ENCODE measurements at places on chromosomes 1 and 21.

DNA sequence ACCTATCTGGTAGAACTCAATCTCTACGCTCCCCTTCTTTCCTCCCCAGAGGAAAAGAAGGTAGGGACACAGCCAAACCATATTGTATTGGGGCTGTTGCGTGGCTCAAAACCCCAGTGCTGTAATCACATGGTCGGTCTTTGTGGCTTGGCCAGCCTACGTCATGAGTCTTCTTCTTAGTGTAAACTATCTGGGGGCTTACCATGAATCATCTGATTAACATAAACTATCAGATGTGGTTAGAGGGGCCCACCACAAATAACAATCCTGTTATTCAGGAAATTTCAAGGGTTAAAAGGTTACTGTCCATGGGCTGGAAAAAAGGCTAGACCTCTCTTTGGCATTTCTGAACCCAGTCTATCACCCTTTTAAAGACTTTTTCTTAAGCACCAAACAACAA, 49.5 kb upstream of the GPR52 start:
- no peaks in the 10 kb centered on the region for H3K27me3 ChIP-seq
- no peak overlapping the region for H3K27ac ChIP-seq
- no peaks in the 10 kb centered on the region for H3K36me3 ChIP-seq
- no peak overlapping the region for H3K4me3 ChIP-seq
- H3K4me1 ChIP-seq = no peaks in the 10 kb centered on the region

GRCh38 chr1:8361198-8361849, 43.4 kb downstream of the SLC45A1 start:
- no peak for DNase-seq
- no peaks in the 10 kb centered on the region for H3K4me1 ChIP-seq
- peaks cover 89% of the 10 kb centered on the region for H3K36me3 ChIP-seq
- no peak overlapping the region for H3K4me3 ChIP-seq
- H3K27ac ChIP-seq = no peak overlapping the region

DNA sequence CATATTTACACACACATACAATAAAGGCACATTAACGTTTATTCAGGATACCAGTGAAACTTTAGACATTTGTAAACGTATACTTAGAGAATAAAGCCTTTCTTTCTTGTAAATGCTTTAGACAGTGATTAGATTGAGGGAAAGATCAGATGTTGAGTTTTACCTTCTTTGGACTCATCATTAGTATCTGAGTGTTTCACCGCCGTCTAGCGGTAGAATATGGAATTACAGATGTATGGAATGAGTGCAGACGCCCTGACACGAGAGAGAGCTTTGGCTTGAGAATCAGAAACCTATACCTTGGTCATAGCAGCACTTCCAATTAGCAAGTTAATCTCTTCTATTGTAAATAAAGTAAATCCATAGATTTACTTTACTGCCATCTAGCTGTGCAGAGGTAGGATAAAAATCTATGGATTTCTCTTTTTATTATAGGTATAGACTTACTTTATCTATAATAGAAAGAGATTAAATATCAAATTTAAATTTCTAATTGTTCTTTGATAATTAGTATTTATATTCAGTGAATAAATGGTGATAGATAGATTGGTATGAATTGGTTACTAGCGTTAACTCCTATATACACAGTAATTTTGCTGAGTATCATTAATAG, 12.6 kb downstream of the FLG2 start:
- H3K27ac ChIP-seq = no peak overlapping the region
- no peak overlapping the region for H3K4me3 ChIP-seq
- H3K27me3 ChIP-seq = no peaks in the 10 kb centered on the region
- no peaks in the 10 kb centered on the region for H3K4me1 ChIP-seq
- no peaks in the 10 kb centered on the region for H3K36me3 ChIP-seq

- no peak for DNase-seq
- H3K4me1 ChIP-seq = no peaks in the 10 kb centered on the region
- no peak overlapping the region for H3K27ac ChIP-seq
- no peaks in the 10 kb centered on the region for H3K36me3 ChIP-seq
- no peak overlapping the region for H3K4me3 ChIP-seq
- no peaks in the 10 kb centered on the region for H3K27me3 ChIP-seq
These were observed 7.5 kb upstream of the EVI5 start for GRCh38 chr1:92792340-92792782.

DNA sequence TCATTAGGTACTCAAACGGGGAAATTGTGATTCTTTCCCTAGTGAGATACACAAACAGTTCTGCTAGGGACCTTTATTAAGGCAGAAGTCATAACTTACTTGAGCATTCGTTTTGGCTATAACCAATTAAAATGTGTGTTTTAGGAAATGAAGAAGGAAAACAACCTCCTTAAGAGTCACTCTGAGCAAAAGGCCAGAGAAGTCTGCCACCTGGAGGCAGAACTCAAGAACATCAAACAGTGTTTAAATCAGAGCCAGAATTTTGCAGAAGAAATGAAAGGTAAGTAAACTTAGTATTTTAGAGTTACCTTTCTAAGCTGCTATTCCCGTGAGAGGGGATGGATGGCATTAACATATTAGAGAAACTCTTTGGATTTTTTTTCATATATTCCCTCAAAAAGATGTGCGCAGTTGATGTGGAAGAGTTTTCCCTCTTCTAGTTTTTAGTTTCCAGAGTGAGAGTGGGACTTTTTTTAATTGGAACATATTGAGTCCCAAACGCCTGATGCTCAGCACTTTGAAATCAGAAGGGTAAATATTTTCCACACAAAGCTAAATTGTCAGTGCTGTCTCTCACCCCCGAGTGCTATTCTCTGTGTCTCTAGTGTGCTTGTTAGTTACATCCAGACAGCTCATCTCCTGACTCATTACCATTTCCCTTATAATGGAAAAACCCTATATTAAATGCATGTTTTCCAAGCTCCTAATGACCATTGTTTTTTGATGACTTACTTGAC, 34.9 kb downstream of the CENPF start:
- no peak overlapping the region for H3K4me3 ChIP-seq
- no peaks in the 10 kb centered on the region for H3K4me1 ChIP-seq
- H3K27me3 ChIP-seq = no peaks in the 10 kb centered on the region
- no peak overlapping the region for H3K27ac ChIP-seq
- H3K36me3 ChIP-seq = peaks cover 24% of the 10 kb centered on the region

GRCh38 chr1:58063095-58063494, 483.4 kb downstream of the OMA1 start:
- H3K4me1 ChIP-seq = no peaks in the 10 kb centered on the region
- DNase-seq = peak; percentile 5
- no peaks in the 10 kb centered on the region for H3K36me3 ChIP-seq

- no peaks in the 10 kb centered on the region for H3K27me3 ChIP-seq
- peaks cover 3% of the 10 kb centered on the region for H3K36me3 ChIP-seq
- H3K4me1 ChIP-seq = no peaks in the 10 kb centered on the region
- DNase-seq = no peak
- H3K27ac ChIP-seq = no peak overlapping the region
These were observed 175.3 kb downstream of the APP start for GRCh38 chr21:25995278-25995677.

GRCh38 chr1:56501426-56501825, 77.9 kb downstream of the PLPP3 start:
- H3K36me3 ChIP-seq = peaks cover 57% of the 10 kb centered on the region
- no peaks in the 10 kb centered on the region for H3K27me3 ChIP-seq
- H3K4me3 ChIP-seq = no peak overlapping the region
- no peak for DNase-seq

DNA sequence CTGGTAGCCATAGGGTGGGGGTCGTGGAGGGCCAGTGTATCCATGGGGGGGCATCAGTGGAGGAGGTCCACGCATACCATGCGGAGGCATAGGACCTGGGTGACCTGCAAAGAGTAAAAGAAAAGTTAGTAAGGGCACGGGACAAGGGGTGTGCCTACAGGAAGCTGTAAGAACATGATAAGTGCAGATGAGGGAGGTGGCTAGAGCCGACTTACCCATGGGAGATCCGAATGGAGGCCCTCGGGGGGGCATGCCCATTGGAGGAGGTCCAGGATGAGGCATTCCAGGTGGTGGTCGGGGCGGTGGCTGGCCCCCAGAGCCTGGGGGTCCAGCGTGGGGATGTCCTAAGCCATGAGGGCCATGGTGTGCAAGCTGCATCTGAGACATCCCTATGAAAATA, 4.0 kb downstream of the SF3B4 start:
- H3K27ac ChIP-seq = no peak overlapping the region
- H3K4me3 ChIP-seq = no peak overlapping the region
- peaks cover 21% of the 10 kb centered on the region for H3K36me3 ChIP-seq
- no peak for DNase-seq
- peaks cover 7% of the 10 kb centered on the region for H3K4me1 ChIP-seq
- no peaks in the 10 kb centered on the region for H3K27me3 ChIP-seq

DNA sequence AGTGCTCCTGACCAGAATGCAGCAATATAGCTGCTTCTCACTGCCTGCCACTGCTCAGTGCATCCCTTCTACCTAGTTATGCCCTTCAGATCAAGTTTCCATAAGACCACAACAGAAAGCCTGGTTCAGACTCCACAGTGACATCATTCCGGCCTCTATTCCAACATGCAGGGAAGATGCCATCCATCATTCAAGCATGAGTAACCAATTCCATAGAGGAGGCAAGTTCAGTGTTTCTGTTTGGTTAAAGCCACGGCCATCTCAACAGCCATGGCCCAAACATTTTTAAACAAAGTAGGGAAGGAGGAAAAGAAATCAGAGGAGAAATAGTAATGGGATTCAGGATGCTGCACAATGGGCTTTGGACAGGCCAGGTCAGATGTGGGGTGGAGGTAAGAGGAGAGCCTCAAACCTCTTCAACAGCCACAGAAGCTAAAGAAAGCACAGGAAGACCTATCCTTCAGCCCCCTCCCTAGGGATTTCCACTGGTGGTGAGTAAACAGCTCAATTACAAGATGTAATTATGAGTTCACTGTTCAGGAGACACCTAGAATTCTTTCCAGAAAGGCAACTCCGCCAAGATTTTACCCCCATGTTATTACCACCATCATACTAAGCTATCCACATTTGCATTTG, 484.9 kb downstream of the SETD4 start:
- H3K4me1 ChIP-seq = no peaks in the 10 kb centered on the region
- H3K27me3 ChIP-seq = no peaks in the 10 kb centered on the region
- H3K4me3 ChIP-seq = no peak overlapping the region

- H3K36me3 ChIP-seq = no peaks in the 10 kb centered on the region
- no peaks in the 10 kb centered on the region for H3K4me1 ChIP-seq
- DNase-seq = no peak
- no peaks in the 10 kb centered on the region for H3K27me3 ChIP-seq
- no peak overlapping the region for H3K4me3 ChIP-seq
These were observed 130.4 kb upstream of the ADGRL2 start for GRCh38 chr1:81670286-81670685.

GRCh38 chr1:77026135-77026534, 158.9 kb downstream of the ST6GALNAC5 start:
- H3K4me3 ChIP-seq = no peak overlapping the region
- peaks cover 7% of the 10 kb centered on the region for H3K4me1 ChIP-seq
- DNase-seq = no peak
- H3K27ac ChIP-seq = no peak overlapping the region

DNA sequence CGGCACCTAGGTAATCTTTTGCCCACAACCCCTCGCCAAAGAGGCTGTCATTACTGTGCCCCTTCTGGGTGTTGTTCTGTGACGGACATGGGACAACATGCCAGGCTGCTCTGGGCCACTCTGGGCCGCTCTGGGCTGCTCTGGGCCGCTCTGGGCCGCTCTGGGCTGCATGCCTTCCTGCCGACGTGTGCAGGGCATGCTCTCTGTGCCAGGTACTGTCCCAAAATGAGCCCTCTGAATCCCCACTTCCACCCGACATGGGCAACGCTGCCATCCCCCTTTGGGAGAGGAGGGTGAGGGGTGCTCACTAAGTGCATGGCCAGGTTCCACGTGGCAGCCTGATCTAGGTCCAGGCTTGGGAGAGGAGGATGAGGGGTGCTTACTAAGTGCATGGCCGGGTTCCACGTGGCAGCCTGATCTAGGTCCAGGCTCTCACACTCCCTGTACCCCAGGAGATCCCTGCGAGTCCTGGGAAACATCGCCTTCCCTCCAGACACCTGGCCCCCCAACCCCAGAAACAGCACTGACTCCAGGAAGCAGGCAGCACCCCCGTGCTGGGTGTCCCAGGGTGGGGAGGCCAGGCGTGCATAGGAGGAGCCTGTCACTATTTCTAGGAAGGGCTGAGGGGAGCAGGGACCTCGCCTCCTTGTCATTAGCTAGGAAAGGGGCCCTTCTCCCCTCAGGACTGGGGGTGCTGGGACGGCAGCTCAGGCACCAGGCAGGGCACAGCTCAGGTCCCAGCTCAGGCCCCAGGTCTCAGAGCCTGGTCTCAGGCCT, 16.5 kb downstream of the TTC34 start:
- no peak overlapping the region for H3K27ac ChIP-seq
- no peak for DNase-seq
- H3K4me3 ChIP-seq = no peak overlapping the region

DNA sequence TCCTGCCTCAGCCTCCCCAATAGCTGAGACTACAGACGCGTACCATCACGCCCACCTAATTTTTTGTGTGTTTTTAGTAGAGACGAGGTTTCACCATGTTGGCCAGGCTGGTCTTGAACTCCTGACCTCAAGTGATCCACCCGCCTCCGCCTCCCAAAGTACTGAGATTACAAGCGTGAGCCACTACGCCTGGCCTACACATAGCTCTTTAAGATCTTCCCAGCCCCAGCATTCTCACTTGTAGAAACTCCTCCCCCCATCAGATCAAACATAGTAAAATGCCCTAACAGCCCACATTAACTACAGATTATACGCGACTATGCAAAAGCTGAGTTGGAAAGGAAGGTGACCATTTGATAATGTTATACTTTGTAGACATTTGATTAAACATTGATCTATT, 634.8 kb downstream of the MATN1 start:
- peaks cover 5% of the 10 kb centered on the region for H3K4me1 ChIP-seq
- no peak overlapping the region for H3K4me3 ChIP-seq
- no peaks in the 10 kb centered on the region for H3K36me3 ChIP-seq

DNA sequence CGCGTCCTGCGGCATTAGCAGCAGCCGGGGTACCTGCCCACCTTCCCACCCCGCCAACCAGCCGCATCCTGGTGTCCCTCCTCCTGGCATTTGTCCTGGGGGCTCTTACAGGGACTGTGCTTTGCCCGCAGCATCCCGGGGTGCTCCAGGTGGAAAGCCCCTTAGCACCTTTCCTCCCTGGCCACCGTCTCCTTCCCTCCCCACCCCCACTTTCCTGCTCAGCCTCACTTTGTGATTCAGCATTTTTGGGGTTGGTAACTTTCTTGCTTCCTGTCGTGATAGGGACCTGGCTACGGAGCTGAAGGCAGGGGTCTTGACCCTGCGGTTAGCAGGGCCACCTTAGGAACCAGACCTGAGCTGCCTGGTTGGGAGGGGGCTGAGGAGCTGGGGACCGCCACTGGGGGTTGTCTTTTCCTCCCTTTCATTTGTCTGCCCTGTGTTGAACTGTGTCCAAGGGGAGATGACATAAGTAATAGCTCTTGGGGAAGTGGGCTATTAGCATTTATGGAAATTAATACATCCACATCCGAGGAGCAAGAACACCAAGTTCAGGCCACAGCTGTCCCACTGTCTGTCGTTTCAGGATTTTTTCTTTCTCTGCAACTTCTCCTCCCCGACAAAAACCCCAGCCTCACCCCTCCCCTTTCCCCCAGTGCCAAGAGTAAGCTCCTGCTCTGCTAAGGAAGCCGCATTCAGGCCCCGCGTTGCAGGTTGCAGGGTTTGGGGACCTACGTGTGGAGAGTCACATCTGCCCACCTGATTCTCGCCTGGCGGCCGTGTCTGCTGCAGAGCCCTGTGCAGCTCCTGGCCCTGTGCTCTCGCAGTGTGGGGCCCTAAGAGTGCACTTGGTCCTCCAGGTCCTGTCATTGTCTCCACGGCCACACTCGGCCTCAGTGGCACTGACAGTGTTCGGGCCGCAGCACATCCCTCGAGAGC, 1.6 kb upstream of the NPHP4 start:
- H3K4me3 ChIP-seq = no peak overlapping the region
- no peak overlapping the region for H3K27ac ChIP-seq
- no peaks in the 10 kb centered on the region for H3K36me3 ChIP-seq
- no peak for DNase-seq
